Activated CD8-positive, alpha-beta T cell treated with anti-CD3 and anti-CD28 coated beads for 36 hours (primary cell): ENCODE measurements at places on chromosomes 3 and 15.

GRCh38 chr3:28615071-28615470 lies 266.4 kb upstream of the AZI2 start:
- DNase-seq: no peak

DNA sequence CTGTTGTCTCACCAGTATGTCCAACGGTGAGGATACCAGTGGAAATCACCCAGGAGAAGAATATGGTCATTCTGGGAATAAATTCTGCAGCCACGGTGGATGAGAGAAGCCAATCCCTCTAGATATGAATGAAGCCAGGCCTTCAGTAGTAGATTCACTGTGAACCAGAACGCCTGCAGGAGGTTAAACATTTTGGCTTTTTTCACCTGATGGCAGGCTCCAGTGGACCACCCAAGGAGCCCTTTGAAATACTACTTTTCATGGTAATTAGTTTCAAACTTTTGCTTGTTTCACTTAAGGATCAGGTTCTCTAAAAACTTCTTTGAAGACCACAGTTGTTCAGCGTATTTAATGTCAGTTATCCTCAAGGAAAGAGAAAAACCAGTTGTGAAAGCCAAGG lies 353.4 kb downstream of the RORA start:
- DNase-seq: no peak

DNA sequence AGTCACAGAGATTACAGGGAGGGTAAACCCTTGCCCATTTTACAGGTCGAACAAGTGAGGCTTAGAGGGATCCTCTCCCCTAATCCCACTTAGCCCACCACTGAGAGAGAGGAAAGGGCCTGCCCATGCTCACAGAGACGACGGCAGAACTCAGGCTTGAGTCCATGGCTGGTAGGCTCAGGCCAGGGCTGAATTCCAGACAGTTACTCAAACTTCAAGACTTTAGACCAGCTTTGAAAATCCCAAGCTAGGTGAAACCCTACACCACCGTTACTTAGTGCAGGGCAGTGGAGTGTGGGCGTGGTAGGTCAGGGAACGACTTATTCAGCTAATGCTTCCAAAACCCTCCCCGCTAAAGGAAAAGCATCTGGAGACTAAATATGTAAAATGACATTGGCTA lies 16.4 kb downstream of the GRIP2 start:
- no peak for DNase-seq

DNA sequence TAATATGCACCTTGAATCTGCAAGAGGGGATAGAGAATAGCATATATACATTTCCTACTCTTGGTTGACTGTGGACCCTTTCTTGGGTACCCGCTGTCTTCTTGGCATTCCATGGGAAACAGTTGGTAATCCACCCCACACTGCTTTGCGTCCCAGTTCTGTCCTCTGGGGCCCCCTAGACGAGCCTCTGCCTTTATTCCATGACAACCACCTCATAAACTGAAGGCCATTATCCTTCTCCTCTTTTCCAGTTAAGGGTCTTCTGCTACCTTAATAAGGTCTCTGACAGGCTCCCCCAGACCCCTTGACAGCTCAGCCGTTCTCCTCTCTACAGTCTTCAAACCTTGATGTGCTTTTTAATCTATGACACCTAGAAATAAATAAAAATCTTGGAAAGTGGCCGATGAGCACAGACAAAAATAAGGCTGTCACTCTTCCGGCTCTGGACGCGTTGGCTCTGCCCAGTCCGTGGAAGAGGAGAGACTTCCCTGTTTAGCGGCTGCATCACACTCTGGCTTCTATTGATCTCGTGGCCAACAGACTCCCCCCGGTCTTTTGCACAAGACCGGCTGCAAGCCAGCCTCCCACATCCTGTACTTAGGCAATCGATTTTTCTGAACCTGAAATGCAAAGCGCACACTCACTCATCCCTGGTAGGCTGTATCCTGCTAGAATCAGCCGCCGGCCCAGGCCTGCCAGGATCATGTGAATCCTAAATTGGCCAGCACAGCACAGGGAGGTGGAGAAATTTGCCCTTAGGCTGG lies 251.0 kb upstream of the TLE3 start:
- no peak for DNase-seq

DNA sequence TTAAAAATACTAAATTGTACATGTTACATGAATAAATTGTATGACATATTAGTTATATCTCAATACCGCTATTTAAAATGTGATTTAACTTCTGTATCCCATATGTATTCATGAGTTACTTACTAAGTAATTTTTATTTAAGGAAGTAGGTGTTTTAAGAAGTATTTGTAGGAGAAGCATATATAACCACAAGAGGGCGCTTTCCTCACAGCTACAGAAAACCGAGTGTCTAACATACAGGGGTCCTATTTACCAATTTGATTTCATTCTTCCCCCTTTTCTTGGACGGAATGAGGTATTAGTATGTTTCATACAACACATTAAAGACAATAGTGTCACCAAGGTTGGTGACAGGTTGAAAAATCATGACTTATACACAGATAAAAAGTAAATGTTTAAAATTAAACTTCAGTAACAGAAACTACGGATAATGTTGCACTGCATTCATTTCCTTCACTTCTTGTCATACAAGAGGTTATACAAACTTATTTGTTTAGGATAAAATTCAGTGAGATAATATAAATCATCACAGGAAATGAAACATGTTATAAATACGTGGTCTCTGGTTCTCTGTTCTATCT lies 253.6 kb downstream of the MAGI1 start:
- peak; percentile 2 for DNase-seq

DNA sequence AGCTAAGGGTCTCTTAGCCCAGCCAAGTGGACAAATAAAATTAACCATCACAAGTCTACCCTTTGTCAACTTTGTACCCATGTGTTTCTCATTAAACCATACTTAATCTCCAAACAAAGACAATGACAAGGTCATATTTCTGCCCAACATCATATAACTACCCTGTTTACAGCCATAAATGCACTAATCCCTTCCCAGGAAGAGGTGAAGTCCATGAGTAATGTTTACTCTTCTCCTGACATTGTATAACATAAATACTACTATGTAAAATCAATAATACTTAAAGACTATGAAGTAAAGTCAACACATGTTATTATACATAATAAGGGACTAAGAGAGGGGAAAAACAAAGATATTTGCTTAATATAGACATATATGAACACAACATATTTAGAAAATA lies 38.5 kb upstream of the FAN1 start:
- no peak for DNase-seq

- DNase-seq: no peak
These were observed 70.0 kb upstream of the CCDC54 start for GRCh38 chr3:107307205-107307604.

DNA sequence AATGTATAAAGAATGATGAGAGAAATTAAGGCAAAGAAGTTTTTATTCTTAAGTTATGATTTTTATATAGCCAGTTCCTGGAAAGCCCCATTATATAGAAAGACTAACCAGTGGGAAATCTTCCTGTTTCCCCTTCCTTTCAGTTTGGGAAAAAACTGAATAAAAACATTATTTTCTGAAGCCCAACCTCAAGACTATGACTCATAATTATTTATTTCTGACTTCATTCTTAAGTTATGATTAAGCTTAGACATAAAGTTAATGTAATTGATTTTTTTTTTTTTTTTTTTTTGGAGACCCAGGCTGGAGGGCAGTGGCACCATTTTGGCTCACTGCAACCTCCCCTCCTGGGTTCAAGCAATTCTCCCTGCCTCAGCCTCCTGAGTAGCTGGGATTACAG lies 55.8 kb downstream of the TRPC1 start:
- DNase-seq: no peak

- no peak for DNase-seq
These were observed 566.8 kb downstream of the NTRK3 start for GRCh38 chr15:87689716-87690115.

DNA sequence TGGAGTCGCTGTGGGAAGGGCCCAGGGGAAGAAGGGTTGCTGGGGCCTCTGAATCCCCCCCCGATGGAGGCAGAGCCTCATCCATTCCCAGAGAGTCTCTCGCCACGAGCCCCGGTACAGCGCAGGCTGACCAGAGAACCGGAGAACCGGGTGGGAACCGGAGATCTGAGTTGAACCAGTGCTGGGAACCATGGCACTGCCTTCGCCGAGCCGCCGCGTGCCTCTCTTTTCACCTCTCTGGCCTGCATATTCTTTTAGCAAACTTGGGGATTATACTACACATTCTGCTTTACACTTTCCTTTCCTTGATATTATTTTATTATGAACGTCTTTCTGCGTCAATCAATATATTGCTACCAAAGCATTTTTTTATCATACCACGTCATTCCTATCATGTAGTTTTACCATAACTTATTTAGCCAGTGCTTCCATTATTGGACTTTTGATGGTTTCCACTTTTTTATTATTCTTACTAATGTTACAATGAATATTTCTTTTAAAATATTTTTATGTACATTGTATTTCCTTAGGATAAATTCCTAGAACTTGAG lies 7.2 kb downstream of the NRROS start:
- DNase-seq: no peak

DNA sequence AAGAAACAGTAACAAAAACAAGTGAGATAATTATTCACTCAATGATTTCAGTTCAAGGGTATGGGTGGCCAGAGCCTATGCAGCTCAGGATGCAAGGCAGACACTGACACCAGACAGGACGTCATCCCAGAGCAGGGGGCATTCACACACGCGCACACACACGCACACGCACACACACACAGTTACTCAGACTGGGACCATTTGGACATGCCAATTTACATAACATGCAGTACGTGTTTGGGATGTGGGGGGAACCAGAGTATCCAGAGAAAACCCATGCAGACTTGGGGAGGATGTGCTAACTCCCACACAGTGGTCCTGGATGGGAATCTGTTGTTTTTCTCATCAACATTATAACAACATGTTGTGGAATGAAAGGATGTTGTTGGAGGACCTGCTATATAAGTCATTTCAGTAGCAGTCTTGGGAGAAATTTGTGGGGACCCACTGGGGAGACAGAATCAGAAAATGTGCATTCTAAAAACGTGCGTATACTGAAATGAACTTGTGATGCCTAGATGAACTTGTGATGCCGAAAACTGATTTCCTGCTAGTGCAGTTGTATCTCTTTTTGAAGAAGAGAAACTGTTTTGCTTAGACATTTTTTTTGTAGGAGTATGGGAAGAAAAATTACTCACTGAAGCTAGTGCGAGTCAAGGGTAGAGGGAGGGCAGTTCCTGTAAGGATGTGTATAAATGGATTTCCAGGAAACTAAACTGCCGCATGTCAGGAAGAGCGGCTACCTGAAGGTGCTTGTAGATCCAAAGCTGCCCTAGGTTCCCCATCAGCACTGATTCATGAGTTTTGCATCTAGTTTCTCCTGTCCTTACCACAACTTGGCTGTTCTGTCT lies 25.2 kb downstream of the CD200 start:
- DNase-seq: peak; percentile 12

- peak; percentile 33 for DNase-seq
These were observed at the start of gene GADL1 for GRCh38 chr3:30894521-30895251. Gene GADL1 (minus strand): TSS chr3:30894661. CDS start chr3:30894614, 47 bp downstream.

- DNase-seq: peak; percentile 73
These were observed 26.7 kb downstream of the FLNB start for GRCh38 chr3:58034738-58035523.

GRCh38 chr3:14685179-14685578 lies 10.2 kb downstream of the C3orf20 start:
- DNase-seq: no peak

- no peak for DNase-seq
These were observed 74.1 kb upstream of the GOLGA8B start for GRCh38 chr15:34657469-34658127.

DNA sequence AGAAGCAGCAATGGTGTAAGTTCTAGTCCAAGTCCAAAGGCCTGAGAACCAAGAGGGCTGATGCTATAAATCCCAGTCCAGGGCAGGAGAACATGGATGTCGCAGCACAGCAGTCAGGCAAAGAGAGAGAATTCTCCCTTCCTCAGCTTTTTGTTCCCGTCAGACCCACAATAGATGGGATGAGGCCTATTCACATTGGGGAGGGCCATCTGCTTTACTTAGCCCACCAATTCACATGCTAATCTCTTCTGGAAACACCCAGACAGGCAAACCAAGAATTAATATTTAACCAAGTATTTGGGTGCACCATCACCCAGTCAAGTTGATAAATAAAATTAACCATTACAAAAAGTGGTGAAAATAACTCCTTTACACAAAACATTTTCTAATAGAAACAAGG lies 511.7 kb upstream of the UBE2E2 start:
- DNase-seq: no peak

GRCh38 chr3:14156201-14156600 lies 22.2 kb downstream of the XPC start:
- no peak for DNase-seq

GRCh38 chr15:38398134-38398533 lies 55.8 kb upstream of the FAM98B start:
- no peak for DNase-seq

- DNase-seq: peak; percentile 59
These were observed 515 bp downstream of the EIF4G1 start for GRCh38 chr3:184314700-184315542.

- DNase-seq: no peak
These were observed 1.5 kb downstream of the NTRK3 start for GRCh38 chr15:88255087-88255483.

- no peak for DNase-seq
These were observed 21.4 kb downstream of the SECISBP2L start for GRCh38 chr15:49024840-49025239.

DNA sequence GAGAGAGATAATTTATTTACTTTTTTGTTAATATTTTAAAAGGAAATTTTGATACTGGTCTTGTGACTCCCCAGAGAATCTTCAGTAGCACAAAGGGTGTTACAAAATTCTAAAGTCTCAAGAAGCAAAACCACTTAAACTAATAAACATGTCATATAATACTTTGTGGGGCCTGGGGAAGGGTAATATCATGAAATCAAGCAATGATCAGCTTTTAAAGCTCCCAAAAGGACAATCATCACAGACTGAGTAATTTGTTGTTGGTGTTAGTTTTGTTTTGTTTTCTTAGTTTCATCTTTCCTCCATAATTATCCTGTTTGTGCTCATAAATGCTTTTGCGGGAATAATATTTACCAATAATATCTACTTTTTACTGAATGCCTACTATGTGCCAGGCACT lies 55.0 kb downstream of the TMEM212 start:
- no peak for DNase-seq

- no peak for DNase-seq
These were observed 534.2 kb upstream of the ALCAM start for GRCh38 chr3:104832530-104832929.

DNA sequence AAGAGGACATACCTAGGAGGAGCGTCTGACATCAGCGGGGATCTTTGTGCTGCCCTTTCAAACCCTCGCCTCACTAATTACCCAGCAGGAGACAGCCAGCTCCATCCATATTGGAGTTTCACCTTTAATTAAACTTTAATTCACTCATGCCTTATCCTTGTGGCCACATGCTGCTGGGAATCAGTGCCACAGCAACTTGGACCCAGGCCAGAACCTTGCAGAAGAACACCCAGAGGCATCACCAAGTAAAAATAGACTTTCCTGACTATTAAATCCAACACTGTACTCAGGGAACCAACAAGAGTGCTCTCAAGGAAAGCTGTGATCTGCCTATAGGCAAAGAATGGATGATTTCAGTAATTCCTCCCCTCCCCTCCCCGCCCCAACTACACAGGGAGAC lies 23.9 kb downstream of the EIF1B start:
- no peak for DNase-seq

GRCh38 chr3:30293621-30294240 lies 312.7 kb upstream of the TGFBR2 start:
- DNase-seq: no peak

- DNase-seq: no peak
These were observed 25.0 kb downstream of the FHIT start for GRCh38 chr3:61226166-61226686.
